Activated naive CD4-positive, alpha-beta T cell treated with Interleukin-2 at 50 U/mL for 16 hours (primary cell): ENCODE measurements at places on chromosomes 6 and 20.

GRCh38 chr20:7432612-7433011 lies 507.6 kb downstream of the HAO1 start:
- no peak for DNase-seq

DNA sequence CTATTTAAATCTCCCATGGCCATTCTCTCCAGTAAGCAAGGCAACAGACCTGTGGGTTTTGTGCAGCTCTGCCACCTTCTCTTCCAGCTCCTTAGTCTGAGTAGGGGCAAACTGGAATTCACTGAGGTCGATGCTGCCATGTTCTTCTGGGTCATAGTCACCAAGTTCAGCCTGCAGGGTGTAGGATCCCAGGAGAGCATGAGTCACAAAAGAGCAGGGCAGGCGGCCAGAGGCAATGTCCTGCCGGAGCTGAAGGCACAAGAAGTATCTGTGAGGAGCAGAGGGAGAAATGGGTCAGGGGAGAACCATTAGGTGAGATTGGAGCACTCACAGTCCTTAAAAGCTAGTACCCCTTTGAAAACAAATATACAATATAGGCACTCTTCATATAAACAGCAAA lies 73.7 kb downstream of the SMLR1 start:
- DNase-seq = no peak

DNA sequence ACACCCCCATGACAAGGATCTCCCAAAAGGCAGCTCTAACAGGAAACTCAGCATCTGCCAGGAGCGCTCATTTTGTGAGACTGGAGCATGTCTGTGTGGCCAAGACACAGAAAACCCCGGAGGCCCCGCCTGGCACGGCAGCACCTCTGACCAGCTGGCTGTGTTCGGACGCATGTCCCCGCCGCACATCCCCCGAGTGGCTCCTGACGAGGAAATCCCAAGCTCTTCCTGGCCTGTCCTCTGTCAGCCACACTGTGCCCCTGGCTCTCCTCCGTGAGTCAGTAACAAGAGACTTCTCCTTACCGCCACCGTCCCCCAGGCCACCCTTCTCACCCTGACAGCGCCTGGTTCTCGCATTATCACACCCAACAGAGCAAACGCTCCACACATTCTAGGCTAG lies 14.4 kb downstream of the SLC2A4RG start:
- DNase-seq = no peak

DNA sequence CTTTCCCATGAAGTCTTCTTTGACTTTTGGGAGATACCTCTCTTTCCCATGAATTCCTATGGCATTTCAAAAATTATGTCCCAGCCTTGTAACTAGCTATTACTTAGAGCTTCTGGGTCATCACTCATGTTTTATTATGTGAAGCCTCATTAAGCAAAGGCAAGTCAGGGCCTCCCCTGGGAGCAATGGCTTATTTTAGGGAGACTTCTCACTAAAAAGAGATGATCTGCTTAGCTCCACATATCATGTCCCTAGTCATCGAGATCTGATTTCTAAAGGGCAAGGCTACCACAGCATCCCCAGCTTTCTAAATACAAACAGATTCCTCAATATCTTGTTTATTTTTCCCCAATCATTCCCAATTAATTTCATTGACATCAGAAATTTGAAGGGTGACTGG lies 154.0 kb upstream of the MANEA start:
- no peak for DNase-seq

GRCh38 chr6:150203378-150203777 lies 60.5 kb downstream of the PPP1R14C start:
- no peak for DNase-seq
